ENCODE measurements at places on chromosomes 5 and 9.

DNA sequence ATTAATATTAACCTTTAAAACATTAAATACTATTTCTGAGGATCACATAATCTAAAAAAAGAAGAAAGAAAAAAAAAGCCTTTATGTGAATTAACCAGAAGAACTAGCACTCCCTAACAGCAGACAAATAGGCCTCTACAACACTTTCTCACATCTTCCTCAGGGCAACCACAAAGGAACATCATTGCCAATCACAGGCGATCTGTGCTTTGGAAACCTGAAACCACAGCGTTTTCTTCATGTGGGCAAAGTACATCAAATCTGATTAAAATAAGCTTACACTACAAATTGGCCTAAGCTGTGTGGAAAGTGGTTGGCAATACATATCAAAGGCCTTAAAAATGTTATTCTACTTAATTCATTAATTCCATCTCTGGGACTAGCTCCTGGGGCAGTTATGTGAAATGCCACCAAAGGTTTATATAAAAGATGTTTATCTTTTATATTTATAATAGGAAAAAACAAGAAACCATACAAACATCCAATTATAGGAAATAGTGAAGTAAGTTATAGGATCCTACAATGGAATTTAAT is 184.8 kb upstream of the TBCA start:
- DNase-seq = no peak

- no peak for DNase-seq
Observed at GRCh38 chr5:175107865-175108264, 336.1 kb downstream of the DRD1 start.

- no peak for DNase-seq
Observed at GRCh38 chr5:137221943-137222342, 277.2 kb downstream of the SPOCK1 start.

DNA sequence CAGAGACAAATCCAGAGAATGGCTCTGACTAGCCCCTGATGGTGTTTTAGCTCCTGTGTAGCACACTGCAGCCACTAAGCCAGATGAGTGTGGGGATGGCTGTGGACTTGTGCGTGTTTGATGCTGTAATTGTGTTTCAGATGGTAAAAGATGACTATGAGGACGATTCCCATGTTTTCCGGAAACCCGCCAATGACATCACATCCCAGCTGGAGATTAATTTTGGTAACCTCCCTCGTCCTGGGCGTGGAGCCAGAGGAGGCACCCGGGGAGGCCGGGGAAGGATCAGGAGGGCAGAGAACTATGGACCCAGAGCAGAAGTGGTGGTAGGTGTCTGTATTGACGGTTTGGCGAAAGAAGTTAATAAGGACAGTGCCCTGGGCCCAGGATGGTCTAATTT is 38.0 kb downstream of the HABP4 start:
- DNase-seq = peak; percentile 67

DNA sequence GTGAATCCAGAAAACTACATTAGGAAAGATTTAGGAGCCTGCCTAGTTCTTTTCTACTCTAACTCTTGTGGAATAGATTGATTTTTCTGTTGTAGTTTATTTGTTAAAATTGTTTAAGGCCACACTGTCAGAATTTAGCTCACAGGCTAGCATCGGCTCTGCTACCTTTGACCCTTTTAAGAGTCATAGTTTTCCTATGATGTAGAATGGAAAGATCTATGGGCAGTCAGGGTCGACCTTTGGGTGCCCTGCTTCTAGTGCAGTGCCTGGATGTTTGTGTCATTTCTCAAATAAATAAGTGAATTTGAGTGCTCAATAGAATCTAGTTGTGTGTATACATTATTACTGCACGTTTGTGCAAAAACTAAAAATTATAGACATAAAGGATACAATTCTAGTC is 38.7 kb downstream of the BASP1 start:
- DNase-seq = no peak
